Activated CD8-positive, alpha-beta T cell treated with anti-CD3 and anti-CD28 coated beads, Interleukin-2, amount 10 ng/mL, durations not matched to agents 7 days and 5 days (primary cell): ENCODE measurements at places on chromosomes 3 and 15. TPM values are rescaled to one million over a fixed set of nuclear protein-coding genes. Genes with fewer than 3 reads are reported as not detected.

SUSD5 gene
- total RNA-seq = not detected

DNA sequence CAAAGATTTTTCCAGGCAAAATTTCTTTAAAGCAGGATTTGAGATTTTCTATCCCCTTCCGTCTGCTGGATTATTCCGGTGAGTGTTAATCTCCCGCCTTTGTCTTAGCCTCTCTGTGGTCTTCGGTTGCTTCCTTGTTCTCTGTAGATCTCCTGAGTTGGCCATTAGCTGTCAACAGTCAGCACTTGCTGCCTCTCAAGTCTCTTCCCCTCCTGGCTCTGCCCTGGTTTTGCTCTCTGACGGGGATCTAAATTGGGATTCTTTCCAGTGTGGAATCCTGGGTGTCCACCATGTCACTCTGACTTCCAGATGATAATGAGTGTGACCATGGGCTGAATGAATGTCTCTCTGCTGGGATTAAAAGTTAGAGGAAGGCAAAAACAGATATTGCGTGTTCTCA lies 121.5 kb downstream of the IGF1R start:
- DNase-seq = no peak

DNA sequence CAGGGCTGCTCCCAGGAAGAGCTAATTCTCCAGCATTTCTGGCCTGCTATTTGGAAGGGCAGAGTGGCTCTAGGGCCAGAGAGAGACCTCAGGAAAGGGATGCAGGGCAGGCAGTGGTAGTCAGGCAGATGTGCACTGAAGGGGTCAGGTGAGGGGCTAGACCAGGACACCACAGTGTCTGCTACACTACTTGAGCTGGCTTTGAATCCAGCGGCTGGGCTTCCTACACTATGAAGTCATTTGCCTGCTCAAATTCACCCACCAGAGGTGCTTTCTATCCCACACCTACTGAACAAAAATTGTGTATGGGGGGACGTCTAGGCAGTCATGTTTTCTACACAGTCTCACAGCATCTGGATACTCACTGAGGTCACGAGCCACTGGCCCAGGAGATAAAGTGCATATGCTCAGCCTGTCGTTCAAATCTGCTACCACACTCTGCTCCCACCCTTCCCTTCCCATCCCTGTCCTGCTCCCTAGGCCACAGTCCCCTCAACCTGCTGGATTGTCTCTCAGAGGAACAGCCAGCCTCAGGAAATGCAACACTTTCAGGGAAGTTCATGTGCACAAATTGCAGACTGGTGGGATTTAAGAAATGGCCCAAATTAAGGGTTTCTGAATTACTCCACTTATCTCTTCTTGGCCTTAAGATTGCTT lies 49.9 kb upstream of the SLC6A11 start:
- no peak for DNase-seq

ZNF502 gene
- 4.0 TPM for total RNA-seq

- no peak for DNase-seq
Measured at GRCh38 chr3:70738291-70738681, 425.8 kb upstream of the MDFIC2 start.

- no peak for DNase-seq
Measured at GRCh38 chr15:83193721-83194120, 13.9 kb downstream of the HDGFL3 start.

- DNase-seq = no peak
Measured at GRCh38 chr3:25151281-25151902, 276.7 kb upstream of the RARB start.

DNA sequence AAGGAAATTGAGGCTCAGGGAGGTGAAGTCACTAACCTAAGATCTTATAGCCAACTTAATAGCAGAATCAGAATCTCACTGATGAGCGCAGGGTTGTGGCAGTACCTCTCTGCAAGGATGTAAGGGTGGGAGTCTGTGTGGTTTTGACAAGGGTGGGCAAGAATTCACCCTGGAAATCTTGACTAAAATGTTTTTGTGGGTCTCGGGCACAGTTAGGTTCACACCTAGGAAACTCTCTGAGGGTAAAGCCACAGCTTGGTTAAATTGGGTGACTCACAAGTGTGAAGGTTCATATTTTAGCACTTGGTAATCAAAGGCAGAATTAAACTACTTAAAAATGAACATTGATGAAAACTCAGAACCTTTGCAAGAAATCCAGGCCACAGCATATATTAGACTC lies 178.2 kb upstream of the EOMES start:
- DNase-seq = peak; percentile 51

DNA sequence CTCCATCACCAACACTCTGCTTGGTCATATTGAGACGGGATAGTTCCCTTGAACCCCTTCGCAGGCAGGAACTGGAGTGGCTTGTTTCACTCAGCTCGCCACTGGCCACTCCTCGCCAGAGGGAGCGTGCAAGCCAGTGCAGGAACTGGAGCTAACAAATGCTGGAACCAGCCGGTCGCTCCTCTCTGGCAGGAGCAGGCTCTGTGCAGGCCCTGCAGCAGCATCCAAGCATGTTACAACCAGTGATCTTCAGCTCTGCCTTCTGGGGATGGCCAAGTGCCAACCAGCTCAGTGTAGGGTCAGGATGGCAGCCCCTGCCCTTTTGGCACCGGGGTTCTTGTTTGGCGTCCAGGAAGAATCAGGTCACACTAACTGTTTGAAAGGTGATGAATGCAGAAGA lies 329.0 kb upstream of the AZI2 start:
- DNase-seq = no peak

ARPP19 gene
- 182 TPM for total RNA-seq

GRCh38 chr3:40725031-40725430 lies 200.3 kb downstream of the ZNF621 start:
- DNase-seq = no peak

DNA sequence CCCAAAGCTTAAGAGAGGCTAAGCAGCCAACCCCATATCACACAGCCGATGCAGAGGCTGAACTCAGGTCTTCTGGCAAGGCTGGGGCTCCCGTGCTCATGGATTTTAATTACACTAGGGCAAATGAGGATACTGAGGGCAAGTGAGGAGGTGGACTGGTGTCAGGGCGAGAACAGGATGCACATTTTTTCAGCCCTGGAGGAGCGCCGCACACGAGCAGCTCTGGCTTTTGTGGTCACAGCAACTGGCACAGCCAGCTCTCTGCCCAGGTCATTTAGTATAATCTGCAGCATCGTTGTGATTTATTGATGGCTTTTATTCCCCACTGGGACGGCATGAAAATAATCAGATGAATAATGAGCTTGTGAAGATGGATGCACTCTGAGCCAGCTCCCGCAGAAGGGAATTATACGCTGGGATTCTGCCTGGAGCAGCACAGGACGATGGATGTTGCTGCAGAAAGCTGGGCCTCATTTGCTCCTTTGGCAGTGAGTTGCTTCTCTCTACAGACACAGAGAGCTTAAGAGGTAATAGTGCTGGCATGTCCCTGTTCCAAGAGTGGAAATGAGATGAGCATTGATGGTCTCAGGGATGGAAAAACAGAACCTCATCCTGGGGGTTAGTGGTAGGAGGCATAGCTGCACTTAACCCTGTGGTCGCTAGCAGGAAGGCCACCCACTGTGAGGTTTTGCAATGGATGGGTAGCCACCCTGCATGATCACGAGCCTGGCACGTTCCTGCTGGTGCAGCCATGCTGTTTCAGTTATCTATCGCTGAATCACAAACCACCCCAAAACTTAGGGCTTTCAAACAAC lies 135.4 kb downstream of the UACA start:
- no peak for DNase-seq

GRCh38 chr15:101573951-101574350 lies 78.2 kb downstream of the TM2D3 start:
- DNase-seq = no peak

GRCh38 chr15:70558406-70559264 lies 204.7 kb downstream of the UACA start:
- no peak for DNase-seq

- DNase-seq = peak; percentile 57
Measured at GRCh38 chr15:43253431-43254403, 13.0 kb downstream of the TGM5 start.

GRCh38 chr15:95448531-95449229 lies 881.8 kb upstream of the NR2F2 start:
- no peak for DNase-seq

DNA sequence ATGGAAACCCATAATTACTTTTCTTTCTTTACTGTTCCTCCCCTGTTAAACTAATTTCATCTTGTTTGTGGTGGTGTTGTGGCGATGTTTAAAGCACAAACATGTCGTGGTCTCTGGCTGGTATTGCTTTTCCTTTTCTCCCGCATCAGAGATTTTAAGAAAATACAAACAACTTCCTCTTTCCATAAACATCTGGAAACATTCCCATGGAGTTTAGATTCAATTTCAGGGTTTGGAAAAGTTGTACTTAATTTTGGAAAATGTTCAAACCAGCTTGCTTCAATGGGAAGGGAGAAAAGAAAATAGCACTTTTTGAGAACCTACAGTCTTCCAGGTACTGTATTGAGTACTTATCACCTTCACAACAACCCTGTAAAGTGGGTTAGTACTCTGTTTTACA lies 30.4 kb downstream of the STARD9 start:
- DNase-seq = no peak

GPR27 gene
- total RNA-seq = 0.37 TPM
